Fibroblast of skin of back (primary cell): ENCODE measurements at places on chromosomes 5 and 9.
A peak's percentile ranks its signal among the peaks of the same experiment; 100 is the strongest.

DNA sequence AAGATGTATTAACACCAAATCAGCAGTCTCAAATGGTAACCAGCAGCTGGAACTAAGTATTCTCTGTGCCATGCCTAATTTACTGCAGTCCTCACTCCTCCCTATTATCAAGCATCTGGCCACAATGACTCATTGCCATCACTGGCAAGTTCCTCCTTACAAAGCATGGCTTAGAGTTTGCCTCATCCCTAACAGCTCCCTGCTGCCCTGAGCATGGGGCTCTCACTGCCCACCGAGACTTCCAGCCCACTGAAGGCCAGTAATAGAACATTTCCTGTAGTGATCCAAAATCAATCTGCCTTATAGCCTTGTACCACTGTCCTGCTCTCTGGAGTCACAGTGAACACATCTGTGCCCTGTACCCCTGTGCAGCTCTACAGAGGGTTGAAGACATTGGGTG, 211.9 kb upstream of the TRIM32 start:
- DNase-seq: peak; percentile 45

- no peak for DNase-seq
Observed at GRCh38 chr5:155085282-155085989, 71.9 kb downstream of the KIF4B start.

GRCh38 chr5:59605915-59606314, 287.6 kb downstream of the PDE4D start:
- no peak for DNase-seq

- DNase-seq: peak; percentile 67
Observed at GRCh38 chr9:131609099-131609830, 63.9 kb downstream of the PRRT1B start.

- DNase-seq: no peak
Observed at GRCh38 chr9:127074561-127075548, 47.6 kb downstream of the ANGPTL2 start.

GRCh38 chr9:73344060-73344459, 192.4 kb downstream of the ANXA1 start:
- DNase-seq: no peak

DNA sequence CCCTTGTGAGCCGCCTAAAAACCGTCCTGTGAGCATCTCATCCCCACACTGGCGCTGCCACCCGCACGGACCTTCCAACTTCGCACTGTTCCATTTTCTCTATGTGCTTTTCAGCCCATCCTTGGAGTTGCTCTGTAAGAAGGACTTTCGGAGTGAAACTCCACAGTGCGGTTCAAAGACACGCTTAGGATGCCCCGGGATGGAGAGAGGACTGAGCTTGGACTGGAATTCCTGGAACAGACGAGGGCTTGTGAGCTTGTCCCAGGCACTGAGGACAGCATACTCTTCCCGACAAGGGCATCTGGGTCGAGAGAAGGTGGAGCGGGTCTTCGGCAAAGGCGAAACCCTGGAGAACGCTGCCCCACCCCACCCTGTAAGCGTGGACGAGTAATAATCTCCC, 187.8 kb downstream of the MEF2C start:
- DNase-seq: no peak

- no peak for DNase-seq
Observed at GRCh38 chr9:23596913-23597634, 229.0 kb downstream of the ELAVL2 start.

DNA sequence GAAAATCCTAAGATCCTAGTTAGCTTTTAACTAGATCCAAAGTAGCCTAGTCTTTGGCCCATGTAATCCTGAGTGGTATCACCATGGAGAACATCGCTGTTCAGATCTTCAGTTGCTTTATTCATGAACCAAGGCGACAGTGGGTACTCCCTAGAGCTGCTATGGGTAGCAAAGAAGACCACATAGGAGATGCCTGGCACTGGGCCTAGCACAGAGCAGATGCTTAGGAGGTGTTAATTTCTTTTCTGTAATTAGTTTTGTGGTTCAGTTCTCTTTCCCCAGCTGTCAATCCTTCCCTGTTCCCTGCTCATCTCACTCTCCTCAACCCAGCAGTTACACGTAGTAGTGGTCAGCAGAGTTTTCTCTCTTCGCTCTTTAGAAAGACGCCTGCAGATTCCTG, 9.3 kb downstream of the CAST start:
- DNase-seq: no peak

GRCh38 chr5:1162751-1163150, 38.6 kb upstream of the SLC6A19 start:
- DNase-seq: no peak

DNA sequence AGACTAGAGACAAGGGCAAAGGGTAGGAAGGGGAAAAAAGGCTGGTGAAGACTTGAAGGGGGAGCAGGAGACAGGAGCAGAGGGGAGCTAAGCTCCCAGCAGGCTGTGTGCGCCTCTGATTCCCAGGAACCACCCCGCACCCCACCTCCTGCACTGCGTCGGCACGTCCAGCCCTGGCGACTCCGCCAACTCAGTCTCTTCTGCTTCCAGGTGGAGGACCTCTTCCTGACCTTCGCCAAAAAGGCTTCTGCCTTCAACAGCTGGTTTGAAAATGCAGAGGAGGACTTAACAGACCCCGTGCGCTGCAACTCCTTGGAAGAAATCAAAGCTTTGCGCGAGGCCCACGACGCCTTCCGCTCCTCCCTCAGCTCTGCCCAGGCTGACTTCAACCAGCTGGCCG, 30.5 kb downstream of the DYNC2I2 start:
- DNase-seq: no peak

DNA sequence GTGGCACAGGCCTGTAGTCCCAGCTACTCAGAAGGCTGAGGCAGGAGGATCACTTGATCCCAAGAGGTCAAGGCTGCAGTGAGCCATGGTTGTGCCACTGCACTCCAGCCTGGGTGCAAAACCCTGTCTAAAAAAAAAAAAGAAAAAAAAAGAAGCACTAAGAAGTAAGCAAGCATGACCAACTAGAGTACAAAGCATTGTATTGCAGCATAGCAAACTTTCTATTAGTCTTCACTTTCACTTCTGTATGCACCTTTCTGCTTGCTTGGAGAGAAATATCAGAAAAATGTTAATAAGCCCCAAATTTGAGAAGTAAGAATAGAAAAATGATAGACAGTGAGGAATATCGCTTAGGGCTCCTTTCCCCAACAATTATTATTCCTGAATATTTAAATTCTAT, 497.7 kb upstream of the WWC1 start:
- no peak for DNase-seq

- DNase-seq: peak; percentile 81
Observed at GRCh38 chr9:114112778-114113584, 13.9 kb upstream of the KIF12 start.

DNA sequence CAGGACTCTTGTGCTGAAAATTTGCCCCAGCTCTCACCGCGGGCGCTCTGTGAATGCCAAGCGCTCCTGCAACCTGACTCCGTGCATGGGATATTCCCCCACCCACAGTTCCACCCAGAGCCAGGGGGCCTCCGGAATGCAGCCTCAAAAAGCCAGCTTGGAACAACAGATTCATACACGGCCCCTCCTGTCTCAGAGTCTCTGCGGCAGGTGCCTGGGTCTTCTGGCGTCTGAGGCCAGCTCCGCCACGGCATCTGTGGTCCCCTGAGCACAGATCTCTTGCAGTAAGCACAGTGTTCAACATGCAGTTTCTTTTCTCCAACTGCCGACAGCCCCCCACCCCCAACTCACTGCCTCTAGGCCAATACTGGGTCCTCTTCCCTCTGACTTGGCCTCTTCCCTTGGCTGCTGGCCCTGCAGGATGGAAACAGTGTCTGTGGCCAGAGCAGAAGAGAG, 355.7 kb upstream of the IRX2 start:
- DNase-seq: no peak

GRCh38 chr9:14096258-14096922, 217.6 kb downstream of the NFIB start:
- DNase-seq: peak; percentile 42

DNA sequence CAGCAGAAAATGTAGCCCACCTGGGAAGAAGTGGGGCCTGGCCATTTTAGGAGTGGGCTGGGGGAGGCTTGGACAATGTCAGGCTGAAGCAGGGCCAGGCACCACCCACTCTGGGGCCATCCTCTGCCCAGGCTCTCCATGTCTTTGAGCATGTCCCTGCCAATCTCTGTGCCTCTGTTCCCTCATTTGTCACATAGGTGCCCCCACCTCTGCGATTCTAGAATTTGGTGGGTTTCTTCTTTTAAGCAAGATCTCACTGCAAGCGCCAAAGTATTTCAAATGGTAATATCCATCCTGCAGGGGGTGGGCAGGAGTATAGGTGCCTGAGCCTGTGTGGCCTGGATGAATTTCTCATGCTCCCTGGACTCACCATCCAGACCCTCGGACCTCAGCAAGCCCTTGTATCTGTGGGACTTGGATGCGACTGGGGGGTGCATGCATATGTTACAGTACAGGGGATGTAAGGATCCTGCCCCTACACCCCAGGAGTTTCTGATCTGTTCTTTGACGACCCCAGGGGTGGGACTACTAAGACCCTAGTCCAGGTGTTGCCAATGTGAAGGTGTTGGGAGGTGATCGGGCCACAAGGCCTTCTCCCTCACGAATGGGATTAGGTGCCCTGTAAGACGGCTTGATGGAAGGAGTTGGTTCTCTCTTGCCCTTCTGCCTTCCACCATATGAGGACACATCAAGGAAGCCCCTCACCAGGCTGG, 4.3 kb downstream of the CD74 start:
- no peak for DNase-seq

DNA sequence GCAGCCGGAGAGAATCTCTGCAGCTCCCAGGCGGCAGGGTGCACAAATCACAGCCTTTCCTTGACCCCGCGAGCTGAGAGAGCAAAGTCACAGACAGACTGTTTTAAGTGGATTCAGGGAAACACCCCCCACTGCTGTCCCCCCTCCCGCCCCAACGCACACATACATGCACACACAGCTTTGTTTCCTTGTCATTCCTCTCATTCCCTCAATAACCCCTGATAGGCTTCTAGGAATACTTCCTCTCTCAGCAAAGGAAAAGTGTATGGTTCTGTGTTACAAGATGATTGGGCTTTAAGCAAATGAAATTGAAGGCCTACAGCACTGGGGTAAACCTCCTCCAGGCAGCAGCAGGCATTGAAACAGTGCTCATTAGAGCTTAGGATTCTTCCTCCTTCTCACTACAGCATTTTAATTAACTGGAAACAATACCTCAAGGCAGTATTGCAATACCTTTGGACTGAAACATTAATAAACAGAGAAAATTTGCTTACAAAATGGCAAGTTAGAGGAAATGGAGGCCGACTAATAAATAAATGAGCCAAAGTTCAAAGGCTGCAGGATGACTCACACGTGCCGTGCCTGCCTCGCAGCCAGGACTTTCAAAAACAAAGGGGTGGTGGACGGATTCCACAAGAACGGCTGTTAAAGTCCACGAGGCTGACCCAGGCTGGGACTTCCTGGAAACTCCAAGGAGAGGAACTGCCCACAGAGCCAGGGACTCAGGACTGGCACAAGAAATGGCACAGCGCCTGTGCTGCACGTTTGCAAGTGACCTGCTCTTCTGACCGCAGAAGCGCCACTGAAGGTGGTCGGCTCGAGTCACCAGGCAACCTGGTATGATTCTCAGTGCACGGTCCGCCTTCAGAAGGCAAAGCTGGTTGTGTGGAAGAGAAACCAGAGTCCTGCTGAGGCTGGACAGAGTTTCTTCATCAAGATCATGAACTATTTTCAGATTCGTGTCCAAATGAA, 236.2 kb downstream of the SYK start:
- DNase-seq: peak; percentile 72

DNA sequence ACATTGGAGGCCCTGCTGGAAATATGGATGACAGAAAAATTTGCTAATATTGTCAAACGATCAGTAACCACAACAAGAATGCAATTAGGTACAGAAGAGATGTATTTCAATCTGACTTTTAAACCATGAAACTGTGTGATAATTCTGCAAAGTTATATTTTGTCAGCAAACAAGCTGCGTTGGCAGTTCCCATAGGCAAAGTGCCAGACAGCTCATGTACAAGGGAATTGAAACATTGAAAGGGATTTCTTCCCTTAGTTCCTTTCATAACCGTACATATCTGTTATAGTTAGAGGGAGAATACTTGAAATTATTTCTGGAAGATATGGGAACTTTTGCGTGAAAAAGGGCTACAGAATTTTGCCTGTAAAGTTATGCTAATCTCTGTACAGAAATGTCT, 419.4 kb upstream of the PTGER4 start:
- no peak for DNase-seq

GRCh38 chr9:37926737-37927118, 22.8 kb upstream of the SLC25A51 start:
- no peak for DNase-seq

DNA sequence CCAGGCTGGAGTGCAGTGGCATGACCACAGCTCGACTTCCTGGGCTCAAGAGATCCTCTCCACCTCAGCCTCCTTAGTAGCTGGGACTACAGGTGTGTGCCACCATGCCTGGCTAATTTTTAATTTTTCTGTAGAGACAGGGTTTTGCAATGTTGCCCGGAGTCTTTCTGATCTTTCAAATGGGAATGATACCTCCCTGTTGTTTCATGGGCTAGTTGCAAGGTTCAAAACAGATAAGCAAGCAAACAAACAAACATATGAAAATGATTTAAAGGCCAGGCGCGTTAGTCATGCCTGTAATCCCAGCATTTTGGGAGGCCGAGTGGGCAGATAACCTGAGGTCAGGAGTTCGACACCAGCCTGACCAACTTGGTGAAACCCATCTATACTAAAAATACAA, 45.3 kb upstream of the PLPP1 start:
- DNase-seq: no peak

DNA sequence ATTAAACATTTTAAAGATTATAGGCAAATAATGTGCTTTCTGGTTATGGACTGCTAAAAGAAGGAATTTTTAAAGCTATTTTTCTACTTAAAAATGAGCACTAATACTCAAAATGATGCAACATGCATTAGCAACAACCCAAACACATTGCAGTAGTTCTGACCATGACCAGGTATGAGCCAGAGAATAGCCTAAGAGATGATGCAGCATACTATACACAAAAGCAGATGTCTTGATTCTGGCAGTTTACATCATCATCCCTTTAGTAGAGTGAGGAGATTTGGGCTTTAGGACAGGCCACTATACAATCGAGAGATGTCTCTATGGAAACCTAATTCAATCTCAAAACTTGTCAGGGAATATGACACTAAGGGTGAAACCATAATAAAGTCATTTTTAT, 307.1 kb downstream of the PRR16 start:
- DNase-seq: no peak

GRCh38 chr5:122756264-122756911, 18.5 kb upstream of the SNX2 start:
- DNase-seq: peak; percentile 80

DNA sequence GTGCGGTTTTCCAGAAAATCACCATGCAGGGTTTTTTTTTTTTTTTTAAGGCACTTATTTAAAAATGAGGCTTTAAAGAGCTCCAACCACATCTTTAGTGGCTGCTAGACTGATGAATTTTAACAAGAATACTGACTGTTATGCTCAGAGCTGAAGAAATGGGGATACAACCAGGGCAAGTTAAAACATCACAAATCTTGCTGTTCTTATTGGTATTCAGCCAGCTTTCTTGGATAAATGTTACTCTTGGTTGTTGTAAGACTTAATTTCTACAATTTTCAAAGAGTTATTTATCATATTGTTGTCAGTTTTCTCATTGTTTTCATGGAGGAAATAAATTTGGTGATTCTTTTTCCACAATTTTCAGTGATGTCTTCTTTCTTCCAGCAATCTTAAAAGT, 352.8 kb upstream of the FAM174A start:
- DNase-seq: no peak
